ENCODE measurements at places on chromosomes 6 and 20. TPM values are rescaled to one million over a fixed set of nuclear protein-coding genes. Genes with fewer than 3 reads are reported as not detected.

DNA sequence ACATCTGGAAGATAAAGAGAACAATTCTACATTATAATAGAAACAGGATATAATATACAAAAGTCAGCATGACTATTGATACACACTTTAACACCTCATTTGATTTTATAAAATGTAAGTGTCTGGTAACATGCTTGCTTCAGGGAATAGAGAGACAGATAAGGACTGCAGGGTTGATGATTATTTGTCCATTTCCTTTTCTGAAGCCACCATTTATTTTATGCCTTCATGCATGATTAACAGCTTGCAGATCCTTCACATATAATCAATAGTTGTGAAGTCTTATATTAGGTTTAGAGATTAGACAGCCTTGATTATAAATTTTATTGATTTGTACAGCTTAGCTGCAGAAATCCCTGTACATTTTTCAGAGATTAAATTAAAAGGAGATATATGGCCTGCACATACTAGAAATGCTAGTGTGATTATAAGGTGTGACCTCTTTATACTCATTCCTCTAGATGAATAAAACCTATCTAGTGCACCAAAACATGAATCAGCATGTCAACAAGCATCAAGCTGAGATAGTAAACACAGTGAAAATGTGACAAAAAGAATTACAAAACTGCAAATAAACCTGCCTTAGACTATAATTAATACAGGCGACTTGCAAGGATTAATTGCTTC is 198.8 kb upstream of the THEMIS start:
- no peak overlapping the region for H3K4me3 ChIP-seq
- H3K4me1 ChIP-seq: no peaks in the 10 kb centered on the region
- H3K36me3 ChIP-seq: no peaks in the 10 kb centered on the region
- H3K27ac ChIP-seq: no peak overlapping the region
- no peak for DNase-seq

- peaks cover 32% of the 10 kb centered on the region for H3K4me1 ChIP-seq
- no peaks in the 10 kb centered on the region for H3K36me3 ChIP-seq
- H3K27ac ChIP-seq: no peak overlapping the region
- peak overlapping the region; percentile 35 for H3K4me3 ChIP-seq
- H3K27me3 ChIP-seq: peaks cover 36% of the 10 kb centered on the region
These were observed 807 bp downstream of the LKAAEAR1 start for GRCh38 chr20:64083378-64083803.

- H3K27ac ChIP-seq: no peak overlapping the region
- H3K4me1 ChIP-seq: no peaks in the 10 kb centered on the region
- 0 out of 2 replicates have a peak, but pooled peaks cover 2% of the 10 kb centered on the region for H3K27me3 ChIP-seq
- H3K36me3 ChIP-seq: no peaks in the 10 kb centered on the region
These were observed 241.5 kb downstream of the SLC35F1 start for GRCh38 chr6:118148561-118148960.

TRDN gene
- not detected for total RNA-seq

- H3K4me3 ChIP-seq: no peak overlapping the region
- H3K27me3 ChIP-seq: no peaks in the 10 kb centered on the region
- DNase-seq: no peak
- no peaks in the 10 kb centered on the region for H3K36me3 ChIP-seq
- no peaks in the 10 kb centered on the region for H3K4me1 ChIP-seq
These were observed 619.2 kb downstream of the C6orf118 start for GRCh38 chr6:164690241-164690640.

NNAT gene
- total RNA-seq: not detected

RAB23 gene
- 94.3 TPM for total RNA-seq

FABP7 gene
- not detected for total RNA-seq

DNA sequence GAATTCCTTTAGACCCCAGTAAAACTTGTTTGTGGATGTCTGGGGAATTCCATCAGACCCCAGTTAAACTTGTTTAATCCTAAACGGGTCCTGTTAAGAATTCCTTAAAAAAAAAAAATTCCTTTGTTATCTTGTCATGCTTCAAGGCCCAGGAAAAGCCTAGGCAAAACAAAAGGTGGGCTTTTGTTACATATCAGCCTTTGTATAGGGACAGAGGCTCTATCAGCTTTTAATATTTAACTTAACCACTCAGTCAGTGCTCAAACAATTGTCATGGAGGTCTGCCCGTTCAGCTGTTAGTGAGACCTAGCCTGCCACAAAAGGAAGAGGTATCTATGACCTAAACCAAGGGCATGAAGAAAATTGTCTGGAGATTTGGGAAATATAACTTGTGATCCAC is 53.1 kb downstream of the SLC22A1 start:
- no peak overlapping the region for H3K27ac ChIP-seq
- H3K4me3 ChIP-seq: no peak overlapping the region
- H3K36me3 ChIP-seq: no peaks in the 10 kb centered on the region
- no peak for DNase-seq
- no peaks in the 10 kb centered on the region for H3K27me3 ChIP-seq

DNA sequence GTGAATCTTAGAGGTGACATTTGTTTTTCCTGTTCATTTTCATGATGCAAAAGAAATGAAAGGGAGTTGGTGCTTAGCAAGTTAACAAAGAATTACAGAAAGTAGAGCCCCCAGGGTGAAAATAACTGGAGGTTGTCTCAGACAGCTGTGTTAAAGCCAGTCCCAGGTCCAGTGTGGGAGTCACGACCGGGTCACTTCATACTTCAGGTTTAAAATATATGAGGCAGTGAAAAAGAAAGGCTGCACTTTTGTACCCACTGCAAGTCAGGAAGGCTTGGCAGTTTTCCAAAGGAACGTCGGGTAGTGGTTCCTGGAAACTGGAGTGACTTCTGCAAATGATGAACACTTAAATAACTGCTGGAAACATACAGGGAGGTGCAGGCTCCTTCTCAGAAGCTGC is 91.5 kb upstream of the THBS2 start:
- H3K27ac ChIP-seq: no peak overlapping the region
- no peak overlapping the region for H3K4me3 ChIP-seq
- no peaks in the 10 kb centered on the region for H3K27me3 ChIP-seq
- 0 out of 2 replicates have a peak, but pooled peaks cover 3% of the 10 kb centered on the region for H3K4me1 ChIP-seq
- H3K36me3 ChIP-seq: no peaks in the 10 kb centered on the region
- DNase-seq: no peak

DNA sequence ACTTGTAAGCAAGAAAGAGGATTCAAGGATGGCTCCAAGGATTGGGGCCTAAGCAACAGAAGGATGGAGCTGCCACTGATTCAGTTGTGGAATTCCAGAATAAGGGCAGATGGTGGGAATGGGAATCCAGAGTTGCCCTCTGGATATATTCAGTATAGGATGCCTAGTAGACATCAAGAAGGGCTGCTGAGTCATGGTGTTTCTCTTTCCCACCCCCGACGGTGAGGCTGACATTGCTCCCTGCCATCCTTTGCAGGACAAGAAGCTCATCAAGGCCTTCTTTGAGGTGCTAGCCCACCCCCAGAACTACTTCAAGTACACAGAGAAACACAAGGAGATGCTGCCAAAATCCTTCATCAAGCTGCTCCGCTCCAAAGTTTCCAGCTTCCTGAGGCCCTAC is 11.2 kb upstream of the ZNF76 start:
- no peak overlapping the region for H3K4me3 ChIP-seq
- H3K4me1 ChIP-seq: peaks cover 5% of the 10 kb centered on the region
- H3K27me3 ChIP-seq: no peaks in the 10 kb centered on the region
- no peak for DNase-seq
- H3K36me3 ChIP-seq: peaks cover 16% of the 10 kb centered on the region

- H3K4me1 ChIP-seq: peaks cover 12% of the 10 kb centered on the region
- no peak for DNase-seq
- peaks cover 7% of the 10 kb centered on the region for H3K36me3 ChIP-seq
- H3K4me3 ChIP-seq: no peak overlapping the region
These were observed 134.6 kb downstream of the ATXN1 start for GRCh38 chr6:16626650-16627049.

- no peaks in the 10 kb centered on the region for H3K27me3 ChIP-seq
- no peak overlapping the region for H3K4me3 ChIP-seq
- peak; percentile 32 for DNase-seq
These were observed 301.8 kb downstream of the BTBD9 start for GRCh38 chr6:38337819-38338465.

GRCh38 chr20:63572788-63573646 is 1.0 kb downstream of the HELZ2 start:
- H3K36me3 ChIP-seq: peaks cover 15% of the 10 kb centered on the region
- peaks cover 15% of the 10 kb centered on the region for H3K4me1 ChIP-seq
- no peak for DNase-seq
- no peak overlapping the region for H3K27ac ChIP-seq
- H3K4me3 ChIP-seq: peak overlapping the region; percentile 60

DNA sequence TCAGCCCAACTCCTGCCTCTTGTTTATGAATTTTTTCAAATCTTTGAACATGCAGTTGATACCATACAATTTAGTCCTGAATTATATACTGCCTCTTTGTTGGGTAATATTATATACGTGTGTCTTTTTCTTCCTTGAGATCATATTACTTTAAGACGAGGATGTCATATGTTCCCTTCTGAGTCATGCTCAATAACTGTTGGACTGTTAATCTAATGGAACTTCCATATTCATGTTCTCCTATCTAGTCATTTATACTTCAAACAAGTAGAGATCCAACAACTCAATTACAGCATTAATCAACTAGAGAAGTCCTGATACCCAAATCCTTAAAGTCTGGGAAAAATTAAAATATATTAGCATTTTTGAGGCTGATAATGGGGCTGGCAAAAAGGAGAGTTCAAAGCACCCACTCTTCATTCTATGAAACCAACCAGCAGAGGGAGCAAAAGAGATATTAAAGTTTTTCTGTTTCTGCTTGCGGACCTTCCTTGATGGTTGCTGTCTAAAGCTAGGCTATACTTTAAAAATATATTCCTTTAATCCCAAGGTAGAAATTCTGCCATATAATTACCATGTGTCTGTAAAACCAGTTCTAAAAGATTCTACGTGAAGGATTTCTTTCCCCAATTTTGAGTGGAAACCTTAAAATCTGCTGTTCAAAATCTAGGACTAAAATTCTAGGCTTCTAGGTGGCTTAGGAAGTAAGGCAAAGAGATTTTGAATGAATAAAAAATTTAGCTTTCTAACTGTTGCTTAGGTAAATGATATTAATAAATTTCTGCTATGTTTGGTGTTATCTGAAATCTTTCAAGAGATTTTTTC is 498.9 kb downstream of the BCKDHB start:
- H3K27ac ChIP-seq: no peak overlapping the region
- peaks cover 3% of the 10 kb centered on the region for H3K36me3 ChIP-seq
- no peaks in the 10 kb centered on the region for H3K27me3 ChIP-seq

DNA sequence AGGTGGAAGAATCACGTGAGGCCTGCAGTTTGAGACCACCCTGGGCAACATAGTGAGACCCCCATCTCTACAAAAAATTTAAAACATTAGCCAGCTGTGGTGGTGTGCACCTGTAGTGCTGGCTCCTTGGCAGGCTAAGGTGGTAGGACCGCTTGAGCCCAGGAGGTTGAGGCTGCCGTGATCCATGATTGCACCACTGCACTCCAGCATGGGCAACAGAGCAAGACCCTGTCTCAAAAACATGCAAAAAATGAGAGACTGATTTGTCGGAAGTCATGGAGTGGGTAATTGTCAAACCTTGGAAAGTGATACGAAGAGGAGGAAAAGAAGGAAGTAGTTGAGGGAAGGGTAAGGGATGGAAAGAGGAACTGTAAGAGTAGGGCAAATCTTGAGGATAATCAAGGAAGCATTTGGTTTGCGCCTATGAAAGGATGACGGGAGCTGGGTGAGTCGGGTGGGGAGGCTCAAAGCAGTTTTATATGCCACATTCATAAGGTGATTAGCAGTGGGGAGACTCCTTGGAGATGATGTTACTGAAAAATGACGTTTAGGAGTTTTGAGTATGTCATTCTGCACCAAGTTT is 14.5 kb downstream of the L3MBTL3 start:
- no peak for DNase-seq
- no peaks in the 10 kb centered on the region for H3K27me3 ChIP-seq
- no peak overlapping the region for H3K4me3 ChIP-seq
- H3K4me1 ChIP-seq: peaks cover 24% of the 10 kb centered on the region

DNA sequence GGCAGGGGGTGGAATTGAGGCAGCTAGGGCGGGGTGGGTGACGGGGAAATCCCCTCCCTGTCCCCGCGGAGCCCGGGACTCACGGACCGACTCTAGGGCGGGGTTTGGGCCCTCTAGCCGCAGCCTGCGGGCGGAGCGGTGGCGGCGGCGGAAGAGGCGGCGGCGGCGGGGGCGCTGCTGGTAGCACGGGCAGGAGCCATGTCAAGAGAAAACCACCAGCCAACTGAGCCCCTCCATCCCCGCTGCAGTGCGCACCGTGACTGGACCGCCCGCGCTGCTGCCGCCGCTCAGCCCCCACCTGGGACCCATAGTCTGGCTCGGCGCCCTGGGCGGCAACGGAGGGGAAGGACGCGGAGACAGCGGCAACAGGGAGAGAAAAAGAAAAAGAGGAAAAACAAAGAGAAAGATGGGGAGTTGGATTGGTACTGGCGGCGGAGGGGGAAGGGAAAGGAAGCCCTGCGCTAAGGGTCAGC is 1.2 kb upstream of the C6orf62 start:
- DNase-seq: no peak
- H3K36me3 ChIP-seq: peaks cover 47% of the 10 kb centered on the region
- H3K4me3 ChIP-seq: peak overlapping the region; percentile 67
- no peaks in the 10 kb centered on the region for H3K27me3 ChIP-seq
- H3K27ac ChIP-seq: peak overlapping the region; percentile 98

SLC35F1 gene
- 0.05 TPM for total RNA-seq

SLC26A8 gene
- total RNA-seq: not detected

SIGLEC1 gene
- not detected for total RNA-seq

- H3K4me3 ChIP-seq: no peak overlapping the region
- 0 out of 2 replicates have a peak, but pooled peaks cover 7% of the 10 kb centered on the region for H3K4me1 ChIP-seq
- no peak overlapping the region for H3K27ac ChIP-seq
- no peaks in the 10 kb centered on the region for H3K36me3 ChIP-seq
- H3K27me3 ChIP-seq: no peaks in the 10 kb centered on the region
These were observed 121.4 kb upstream of the ADGRF1 start for GRCh38 chr6:47163536-47163935.

TPD52L1 gene
- 47.9 TPM for total RNA-seq

GRCh38 chr6:168007592-168008338 is 10.3 kb downstream of the KIF25 start:
- H3K27ac ChIP-seq: peak overlapping the region; percentile 51
- no peak overlapping the region for H3K4me3 ChIP-seq
- no peaks in the 10 kb centered on the region for H3K36me3 ChIP-seq
- H3K27me3 ChIP-seq: no peaks in the 10 kb centered on the region

Measured in SJSA1 (cell line).